ENCODE measurements at places on chromosomes 2 and 18. TPM values are rescaled to one million over a fixed set of nuclear protein-coding genes. Genes with fewer than 3 reads are reported as not detected.

ABCG8 gene
- total RNA-seq, result not detected

WDR35 gene
- total RNA-seq, result 16.4 TPM

SRD5A2 gene
- total RNA-seq, result not detected

GAREM2 gene
- 6.8 TPM for total RNA-seq

MAPK4 gene
- 0.89 TPM for total RNA-seq

TSPYL6 gene
- total RNA-seq, result 0.13 TPM

FIGLA gene
- total RNA-seq, result 0.89 TPM

DGKD gene
- 35.8 TPM for total RNA-seq

PARD3B gene
- total RNA-seq, result 100 TPM

FAM136A gene
- 13.2 TPM for total RNA-seq
